ENCODE measurements at places on chromosomes 16 and 17.

- no peak for DNase-seq
Measured at GRCh38 chr17:41545829-41546410, 17.8 kb upstream of the KRT19 start.

- DNase-seq = no peak
Measured at GRCh38 chr16:81624760-81625543, 154.1 kb upstream of the PLCG2 start.

- no peak for DNase-seq
Measured at GRCh38 chr17:44397479-44398440, 8.3 kb upstream of the ITGA2B start.

GRCh38 chr16:7324321-7324720 lies 8.3 kb upstream of the RBFOX1 start:
- no peak for DNase-seq

- DNase-seq = no peak
Measured at GRCh38 chr16:82063456-82064082, 28.5 kb downstream of the HSD17B2 start.

DNA sequence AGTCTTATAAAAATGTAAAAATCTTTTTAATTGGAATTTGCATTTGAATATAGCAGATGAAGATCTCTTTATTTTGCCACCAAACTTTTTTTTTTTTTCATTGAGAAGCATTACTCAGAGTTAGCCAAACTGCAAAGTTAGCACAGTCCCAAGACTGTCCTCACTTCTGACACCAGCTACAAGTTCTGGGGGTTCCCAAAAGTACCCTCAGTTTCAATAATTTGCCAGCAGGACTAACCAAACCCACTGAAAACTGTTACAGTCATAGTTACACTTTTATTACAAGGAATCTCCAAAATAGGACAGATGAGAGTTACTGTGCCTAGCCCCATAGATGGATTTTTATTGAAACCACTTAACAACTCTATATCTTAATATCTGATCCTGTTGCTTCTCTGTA lies 144.1 kb downstream of the CHD9 start:
- DNase-seq = no peak

- no peak for DNase-seq
Measured at GRCh38 chr17:41523787-41524186, 4.3 kb downstream of the KRT19 start.

DNA sequence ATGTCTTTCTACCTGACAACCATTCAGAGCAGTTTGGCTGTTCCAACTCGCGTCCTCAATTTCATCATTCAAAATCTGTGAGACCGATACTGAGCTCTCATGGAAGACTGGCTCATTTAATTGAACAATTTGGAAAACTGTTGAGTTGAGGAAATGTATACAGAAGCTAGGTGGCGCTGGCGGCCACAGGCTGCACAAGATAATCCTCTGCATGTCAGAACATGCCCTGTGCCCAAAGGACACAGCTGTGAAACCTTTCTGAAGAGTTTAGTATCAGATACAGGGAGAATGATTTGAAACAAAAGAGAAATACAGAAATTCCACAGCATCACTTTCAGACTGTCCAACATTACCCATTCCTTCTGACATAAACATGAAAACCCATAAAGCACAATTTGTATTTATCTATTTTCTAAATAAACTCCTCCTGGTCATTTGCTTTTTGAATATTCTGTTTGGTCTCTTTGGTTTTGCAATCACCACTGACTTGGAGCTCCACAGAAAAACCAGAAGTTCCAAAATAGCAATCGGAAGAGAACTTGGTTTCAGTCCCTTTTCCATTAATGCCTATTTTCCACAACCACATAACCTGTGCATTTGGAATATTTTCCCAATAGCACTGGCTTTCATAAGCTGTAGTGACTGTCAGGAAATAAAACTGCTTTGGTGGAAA lies 192.8 kb downstream of the MAP2K6 start:
- DNase-seq = no peak

DNA sequence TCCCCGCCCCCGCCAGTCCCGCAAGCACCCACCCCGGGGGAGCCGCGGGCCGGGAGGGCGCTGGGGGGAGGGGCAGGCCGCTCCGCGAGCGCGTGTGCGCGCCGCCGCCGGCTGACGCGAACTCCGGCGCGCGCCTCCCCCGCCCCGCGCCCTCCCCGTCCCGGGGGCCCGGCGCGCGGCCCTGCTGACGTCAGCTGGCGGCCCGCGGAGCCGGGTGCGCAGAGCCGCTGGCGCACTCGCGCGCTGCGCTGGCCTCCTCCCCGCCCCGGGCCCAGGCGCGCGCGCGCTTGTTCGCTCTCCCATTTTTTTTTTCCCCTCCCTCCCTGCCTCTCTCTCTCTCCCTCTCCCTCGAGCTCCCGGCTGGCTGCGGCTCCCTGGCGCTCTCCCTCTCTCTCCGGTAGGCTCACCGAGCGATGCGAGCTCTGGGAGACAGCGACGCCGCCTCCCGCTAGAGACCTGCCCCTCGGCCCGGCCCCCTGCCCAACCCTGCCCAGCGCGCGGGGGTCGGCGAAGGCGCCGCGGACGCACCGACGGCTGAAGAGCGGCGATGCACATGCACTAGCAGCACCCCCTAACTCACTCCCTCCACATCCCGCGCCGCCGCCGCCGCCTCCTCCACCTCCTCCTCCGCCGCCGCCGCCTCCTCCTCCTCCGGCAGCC lies at the start of gene GNAO1:
GNAO1 (plus strand) TSS at position 334 of the 660 bp plus-strand sequence. CDS start 747 bp downstream, outside the sequence.
- DNase-seq = no peak

DNA sequence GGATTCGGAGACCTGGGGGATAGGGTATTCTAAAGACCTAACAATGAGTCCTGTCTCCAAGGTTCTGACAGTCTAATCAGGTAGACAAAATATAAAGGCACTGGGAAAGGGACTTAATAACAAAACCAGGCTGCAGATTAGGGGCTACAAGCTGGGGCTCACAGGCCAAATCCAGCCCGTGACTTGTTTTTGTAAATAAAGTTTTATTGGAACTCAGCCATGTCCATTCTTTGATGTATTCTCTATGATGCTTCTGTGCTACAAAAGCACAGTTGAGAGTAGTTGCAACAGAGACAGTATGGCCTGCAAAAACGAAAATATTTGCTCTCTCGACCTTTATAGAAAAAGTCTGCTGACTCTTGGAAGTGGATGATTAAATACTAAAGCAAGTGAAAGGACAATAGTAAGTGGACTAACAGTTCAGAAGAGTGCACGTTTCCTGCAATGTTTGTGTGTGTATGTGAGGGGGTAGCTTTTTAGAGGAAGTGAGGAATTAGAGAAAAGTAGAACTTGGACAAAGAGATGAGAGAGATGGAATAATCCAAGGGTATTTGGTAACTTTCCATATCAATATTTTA lies 115.4 kb upstream of the ZFHX3 start:
- DNase-seq = no peak

GRCh38 chr17:76867578-76868175 lies 527 bp upstream of the MGAT5B start:
- DNase-seq = no peak

- DNase-seq = no peak
Measured at GRCh38 chr16:63890081-63890480, 1231.8 kb downstream of the CDH11 start.

GRCh38 chr17:61420052-61420451 lies 20.4 kb downstream of the TBX2 start:
- DNase-seq = no peak

DNA sequence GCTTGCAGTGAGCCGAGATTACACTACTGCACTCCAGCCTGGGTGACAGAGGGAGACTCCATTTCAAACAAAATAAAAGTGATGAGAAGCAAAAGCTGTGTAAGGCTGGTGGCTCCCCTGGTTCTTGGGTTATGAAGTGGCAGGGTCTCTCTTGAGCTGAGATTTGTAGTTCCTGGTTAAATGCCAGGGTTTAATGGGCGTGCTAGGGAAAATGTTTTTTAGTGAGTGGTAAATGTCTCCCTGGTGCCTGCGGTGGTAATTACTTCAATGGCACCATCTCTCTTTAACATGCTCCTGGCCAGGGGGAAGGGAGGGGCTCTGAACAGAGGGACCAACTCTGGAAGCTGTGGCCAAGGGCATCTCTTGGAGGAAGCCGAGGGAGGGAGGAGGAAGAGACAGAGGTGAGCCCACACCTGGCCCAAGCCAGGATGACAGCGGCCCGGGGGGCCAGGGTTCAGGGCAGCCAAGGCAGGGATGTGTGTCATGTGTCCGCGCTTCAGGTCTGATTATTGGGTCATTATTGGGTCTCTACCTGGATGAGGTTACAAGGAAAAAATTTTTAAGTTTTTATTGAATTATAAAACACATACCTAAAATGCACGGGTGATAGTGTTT lies 17.8 kb upstream of the RPL38 start:
- no peak for DNase-seq

- DNase-seq = no peak
Measured at GRCh38 chr16:85835956-85836705, 36.6 kb downstream of the COX4I1 start.

DNA sequence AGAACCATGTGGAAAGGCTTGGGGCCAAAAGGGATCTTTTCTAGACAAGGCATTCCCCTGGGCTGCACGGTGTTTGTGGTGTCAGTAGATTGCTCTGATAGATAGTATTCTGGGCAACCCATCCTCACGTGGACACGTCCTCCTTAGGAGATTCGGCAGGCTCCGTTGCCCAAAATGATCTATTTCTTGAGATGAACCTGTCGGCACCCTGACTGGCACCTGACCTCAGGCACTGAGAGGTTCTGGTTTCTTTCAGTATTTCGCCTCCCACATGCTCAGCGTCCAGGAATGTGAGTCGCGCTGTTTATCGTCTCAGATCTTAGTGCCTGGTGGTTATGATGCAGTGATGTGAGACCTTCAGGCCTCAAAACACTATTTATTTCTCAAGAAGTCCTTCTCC lies 89.7 kb downstream of the MARCHF10 start:
- DNase-seq = no peak

GRCh38 chr17:47733047-47733673 lies at the start of gene TBX21:
Gene TBX21 (plus strand): TSS chr17:47733236. CDS start chr17:47733455, 219 bp downstream.
- DNase-seq = peak; percentile 48

GRCh38 chr17:74199306-74200092 lies 4.0 kb upstream of the RPL38 start:
- no peak for DNase-seq

- DNase-seq = no peak
Measured at GRCh38 chr16:53549970-53550690, 47.1 kb upstream of the AKTIP start.

- no peak for DNase-seq
Measured at GRCh38 chr17:74439691-74440567, 8.0 kb downstream of the GPRC5C start.

- no peak for DNase-seq
Measured at GRCh38 chr17:45146890-45147580, 1.2 kb upstream of the HEXIM1 start.

Measured in esophagus squamous epithelium (tissue), 5 donors.